Smooth muscle cell of the brain vasculature (primary cell): ENCODE measurements at places on chromosomes 7 and 10.
A peak's percentile ranks its signal among the peaks of the same experiment; 100 is the strongest.

DNA sequence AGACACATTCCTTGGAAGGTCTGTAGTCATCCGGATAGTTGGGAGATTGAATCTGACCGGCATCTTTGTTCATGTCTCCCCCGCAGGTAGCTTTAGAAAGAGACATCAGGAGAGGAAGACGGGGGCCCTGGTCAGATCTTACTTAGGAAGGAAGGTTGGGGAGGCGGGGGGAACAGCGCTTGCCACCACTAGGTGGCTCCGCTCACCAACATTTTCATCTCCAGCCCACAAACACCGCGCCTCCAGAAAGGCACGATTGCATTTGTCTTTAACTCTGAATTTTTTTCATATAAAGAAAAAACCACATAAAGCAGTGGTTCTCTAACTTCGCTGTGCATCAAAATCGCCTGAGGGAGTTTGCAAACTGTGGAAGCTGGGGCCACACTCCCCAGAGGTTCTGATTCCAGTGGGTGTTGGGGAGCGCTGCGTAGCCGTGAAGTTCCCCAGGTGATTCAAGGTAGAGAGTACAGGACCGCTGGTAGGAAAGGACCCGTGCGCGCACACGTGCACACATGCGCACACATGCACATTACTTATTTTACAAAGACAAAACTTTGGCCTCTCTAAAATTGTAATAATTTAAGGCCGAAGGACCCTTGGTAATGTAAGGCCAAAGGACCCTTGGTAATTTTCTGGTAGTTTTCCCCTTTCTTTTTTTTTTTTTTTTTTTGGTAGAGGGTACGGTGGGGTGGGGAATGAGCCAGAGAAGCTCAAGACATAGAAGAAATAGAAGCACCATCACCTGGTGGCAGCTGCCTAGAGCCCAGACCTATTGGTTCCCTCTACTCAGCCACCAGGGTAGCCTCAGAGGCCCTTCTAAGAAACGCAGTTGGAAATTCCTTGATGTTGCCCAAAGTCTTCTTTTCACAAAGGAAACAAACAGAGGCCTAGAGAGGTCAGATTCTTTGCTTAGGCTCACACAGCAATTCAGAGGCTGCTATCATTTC is 37.4 kb upstream of the OPALIN start:
- DNase-seq: peak; percentile 49

- DNase-seq: no peak
Measured at GRCh38 chr10:97723001-97723400, 9.5 kb downstream of the MARVELD1 start.

- no peak for DNase-seq
Measured at GRCh38 chr10:27504808-27505460, 830 bp downstream of the RAB18 start.

DNA sequence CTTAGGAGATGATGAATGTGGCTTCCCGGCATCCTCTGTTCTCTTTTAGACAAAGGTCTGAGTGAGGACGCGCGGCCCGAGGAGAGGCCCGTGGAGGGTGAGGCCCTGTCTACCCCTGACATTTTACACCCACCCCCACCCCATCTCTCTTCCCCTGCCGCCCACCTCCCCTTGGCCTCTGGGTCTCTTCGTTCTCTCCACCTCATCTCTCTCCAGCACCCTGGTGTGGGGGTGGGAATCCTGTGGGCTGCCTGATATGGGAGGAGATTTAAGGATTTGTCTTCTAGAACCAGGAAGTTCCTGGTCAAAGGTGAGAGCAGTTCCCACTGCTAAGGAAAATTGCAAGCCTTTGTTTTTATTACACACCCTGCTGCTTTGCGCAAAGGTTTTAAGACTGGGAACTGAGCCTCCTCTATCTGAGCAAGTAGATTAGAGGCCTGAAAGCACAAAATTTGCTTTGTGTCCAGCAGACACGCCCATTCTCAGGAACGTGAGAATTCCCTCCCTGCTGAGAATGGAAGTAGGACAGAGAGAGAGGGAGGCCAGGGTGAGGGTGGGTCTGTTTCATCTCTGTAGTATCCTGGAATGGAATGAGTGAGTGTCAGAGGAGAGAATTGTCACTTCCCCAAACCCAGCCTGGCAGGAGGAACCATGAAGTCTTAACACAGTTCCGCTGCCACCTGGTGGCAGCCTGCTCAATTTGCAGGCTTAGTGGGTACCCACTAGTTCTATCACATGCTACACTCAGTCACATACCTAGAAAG is 91.2 kb downstream of the GTF2IRD1 start:
- peak; percentile 29 for DNase-seq

DNA sequence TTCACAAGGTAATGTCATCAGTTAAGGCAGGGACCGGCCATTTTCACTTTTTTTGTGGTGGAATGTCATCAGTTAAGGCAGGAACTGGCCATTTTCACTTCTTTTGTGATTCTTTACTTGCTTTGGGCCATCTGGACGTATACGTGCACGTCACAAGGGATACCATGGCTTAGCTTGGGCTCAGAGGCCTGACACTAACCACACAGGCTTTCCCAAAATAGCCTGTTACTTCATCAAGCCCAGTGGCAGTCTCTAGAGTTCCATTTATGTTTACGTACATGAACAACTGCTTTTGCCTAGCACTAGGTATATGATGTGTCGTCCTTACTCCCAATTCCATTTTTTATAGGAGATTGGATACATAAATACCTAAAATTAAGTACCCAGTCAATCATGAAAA is 237.9 kb downstream of the C7orf25 start:
- no peak for DNase-seq

DNA sequence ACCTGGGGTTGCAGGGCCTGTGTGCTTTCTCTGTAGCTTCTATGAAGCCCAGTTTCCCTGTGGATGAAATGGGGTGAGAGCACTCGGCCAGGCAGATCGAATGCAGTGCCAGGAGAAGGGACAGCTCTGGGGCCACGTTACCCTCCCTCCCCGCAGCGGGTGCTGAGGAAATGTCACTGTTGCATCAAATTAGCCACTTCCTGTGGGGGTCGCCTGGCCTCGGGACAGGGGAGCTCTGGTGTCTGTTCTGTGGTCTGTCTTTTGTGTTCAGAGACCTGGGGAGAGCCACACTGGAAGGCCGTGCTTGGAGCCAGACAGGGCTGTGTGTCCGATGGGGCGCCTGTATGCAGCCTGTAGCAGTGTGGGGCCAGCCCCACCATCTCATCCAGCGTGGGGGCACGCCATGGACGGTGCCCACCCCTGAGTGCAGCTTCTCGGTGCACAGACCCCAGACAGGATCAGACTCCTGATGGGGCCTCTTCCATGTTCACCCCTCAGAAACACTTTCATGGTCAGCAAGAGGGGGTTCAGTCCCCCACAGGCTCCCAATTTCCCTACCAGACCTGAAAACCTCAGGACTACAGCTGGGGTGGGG is 13.6 kb downstream of the TTYH3 start:
- DNase-seq: no peak

GRCh38 chr7:50151661-50152060 is 58.6 kb upstream of the ZPBP start:
- no peak for DNase-seq

- no peak for DNase-seq
Measured at GRCh38 chr10:6034371-6034770, 27.8 kb downstream of the IL2RA start.

GRCh38 chr10:71621231-71622153 is 98.1 kb downstream of the C10orf105 start:
- no peak for DNase-seq

DNA sequence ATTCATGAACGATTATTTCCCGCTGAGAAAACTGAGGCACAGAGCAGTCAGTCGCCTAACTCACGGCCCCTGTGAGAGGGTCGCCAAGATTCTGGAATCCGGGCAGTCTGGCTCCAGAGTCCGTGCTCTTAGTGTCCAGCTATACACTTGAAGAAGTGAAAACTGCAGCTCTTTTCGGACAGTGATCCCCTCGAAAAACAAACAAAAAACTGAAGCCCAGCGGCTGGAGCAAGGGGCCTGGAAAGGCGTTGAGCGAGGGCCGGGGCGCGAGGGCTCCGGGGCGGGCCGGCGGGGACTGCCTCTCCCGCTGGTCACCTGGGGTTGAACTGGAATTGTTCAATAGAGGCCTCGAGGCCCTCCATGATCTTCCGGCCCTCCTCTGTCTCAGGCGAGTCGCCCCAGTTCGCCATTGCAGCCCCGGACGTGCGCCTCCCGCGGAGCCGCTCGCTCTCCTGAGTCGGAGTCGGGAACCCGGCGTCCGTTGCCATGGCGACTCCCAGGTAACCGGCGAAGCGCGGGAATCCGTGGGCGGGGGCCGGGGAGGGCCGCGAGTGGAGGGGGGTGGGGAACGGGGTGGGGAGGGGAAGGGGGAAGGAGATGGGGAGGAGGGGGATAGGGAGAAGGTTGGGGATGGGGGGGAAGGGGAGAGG is 881 bp downstream of the C10orf67 start:
- DNase-seq: no peak

GRCh38 chr7:50676079-50676478 is 106.6 kb downstream of the GRB10 start:
- DNase-seq: no peak

DNA sequence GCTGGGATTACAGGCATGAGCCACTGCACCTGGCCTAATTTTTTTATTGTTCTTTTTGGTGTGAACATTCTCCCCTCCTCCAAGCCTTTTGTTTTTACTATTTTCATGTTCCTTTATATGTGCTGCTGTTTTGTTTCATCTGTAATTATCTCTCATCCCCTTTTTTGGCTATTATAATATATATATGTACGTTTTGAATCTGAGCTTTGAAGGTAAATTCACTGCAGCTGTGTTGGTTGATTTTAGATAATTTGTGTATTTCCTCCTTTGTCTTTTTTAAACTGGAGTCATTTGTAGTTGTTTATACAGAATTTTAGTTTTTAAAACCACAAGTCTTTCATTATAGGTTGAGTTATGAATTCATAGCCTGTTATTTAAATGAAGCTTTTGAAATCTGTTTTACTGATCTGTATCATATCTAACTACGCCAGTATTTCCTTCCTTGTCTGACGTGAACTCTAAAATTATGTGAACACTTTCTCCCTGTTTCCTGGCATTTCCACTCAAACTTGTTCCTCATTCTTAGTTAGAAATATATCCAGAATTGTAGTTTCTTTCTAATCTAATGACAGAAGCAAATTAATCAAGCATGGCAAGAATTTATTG is 54.9 kb downstream of the PTEN start:
- no peak for DNase-seq

- DNase-seq: no peak
Measured at GRCh38 chr7:14446829-14447228, 455.7 kb downstream of the DGKB start.
